A549 (cell line): ENCODE measurements at places on chromosomes 2 and 18.

DNA sequence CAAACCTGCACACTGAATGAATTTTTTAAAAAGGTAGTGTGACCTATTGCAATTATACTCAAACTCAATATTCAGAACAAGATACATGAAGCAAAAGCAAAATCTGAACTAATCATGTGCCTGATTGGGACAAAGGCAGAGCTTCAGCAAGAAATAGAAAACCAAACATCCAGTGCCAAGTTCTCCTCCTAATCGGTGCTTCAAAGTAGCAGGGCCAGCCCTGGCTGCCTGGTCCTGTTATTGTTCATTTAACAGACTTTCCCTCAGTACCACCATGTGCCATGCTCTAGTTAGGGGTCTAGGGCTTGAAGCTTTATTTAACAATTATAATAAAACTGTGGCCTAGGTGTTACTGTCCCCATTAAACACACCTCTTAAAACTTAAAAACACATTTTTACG lies 281.5 kb upstream of the PXDN start:
- DNase-seq: no peak

GRCh38 chr2:14558335-14558919 lies 74.1 kb upstream of the LRATD1 start:
- DNase-seq: no peak

GRCh38 chr18:76434452-76434851 lies 60.6 kb downstream of the ZNF516 start:
- DNase-seq: no peak

GRCh38 chr18:67408240-67408639 lies 108.3 kb downstream of the DSEL start:
- DNase-seq: no peak
